ENCODE measurements at places on chromosomes 13 and 19.
A peak's percentile ranks its signal among the peaks of the same experiment; 100 is the strongest.

- H3K36me3 ChIP-seq = peaks cover 17% of the 10 kb centered on the region
- no peak for DNase-seq
- no peak overlapping the region for H3K27ac ChIP-seq
- no peak overlapping the region for H3K4me3 ChIP-seq
These were observed 68.9 kb downstream of the PEX11G start for GRCh38 chr19:7419777-7420439.

- H3K36me3 ChIP-seq = no peaks in the 10 kb centered on the region
- no peak overlapping the region for H3K27ac ChIP-seq
- no peak overlapping the region for H3K4me3 ChIP-seq
- no peak for DNase-seq
- H3K4me1 ChIP-seq = no peaks in the 10 kb centered on the region
These were observed 1518.2 kb upstream of the PCDH20 start for GRCh38 chr13:62933809-62934208.

DNA sequence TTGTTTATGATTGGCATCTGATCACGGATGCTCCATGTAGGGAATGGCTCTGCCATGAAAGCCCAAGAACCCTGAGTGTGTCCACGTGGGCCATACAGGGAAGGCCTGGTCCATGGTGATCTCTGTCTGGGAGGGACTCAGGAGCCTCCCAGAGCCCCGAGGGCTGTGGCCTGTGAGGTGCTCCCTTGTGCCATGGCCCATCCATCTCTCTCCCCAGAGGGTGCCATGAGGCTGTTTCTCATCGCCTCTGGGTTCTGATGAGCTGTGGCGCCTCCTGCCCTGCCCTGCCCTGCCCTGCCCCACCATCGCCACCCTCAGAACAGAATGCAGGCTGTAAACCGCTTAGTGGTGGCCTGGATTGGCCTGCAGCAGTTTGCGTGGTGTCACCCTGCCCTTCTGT, 83.1 kb downstream of the ATP11A start:
- DNase-seq = no peak
- peaks cover 10% of the 10 kb centered on the region for H3K4me1 ChIP-seq
- no peak overlapping the region for H3K4me3 ChIP-seq

- no peak overlapping the region for H3K4me3 ChIP-seq
- H3K27me3 ChIP-seq = peaks cover 2% of the 10 kb centered on the region
- no peak for DNase-seq
- no peaks in the 10 kb centered on the region for H3K36me3 ChIP-seq
- H3K4me1 ChIP-seq = no peaks in the 10 kb centered on the region
These were observed 41.1 kb downstream of the SERP2 start for GRCh38 chr13:44414716-44415115.

GRCh38 chr19:43457809-43458208, 7.6 kb downstream of the LYPD3 start:
- no peaks in the 10 kb centered on the region for H3K27me3 ChIP-seq
- H3K4me3 ChIP-seq = no peak overlapping the region
- H3K27ac ChIP-seq = no peak overlapping the region
- H3K4me1 ChIP-seq = peaks cover 11% of the 10 kb centered on the region
- no peak for DNase-seq

- H3K4me1 ChIP-seq = no peaks in the 10 kb centered on the region
- no peak overlapping the region for H3K27ac ChIP-seq
- H3K27me3 ChIP-seq = no peaks in the 10 kb centered on the region
- H3K36me3 ChIP-seq = no peaks in the 10 kb centered on the region
- DNase-seq = no peak
- H3K4me3 ChIP-seq = no peak overlapping the region
These were observed 34.4 kb downstream of the PEPD start for GRCh38 chr19:33486936-33487811.

DNA sequence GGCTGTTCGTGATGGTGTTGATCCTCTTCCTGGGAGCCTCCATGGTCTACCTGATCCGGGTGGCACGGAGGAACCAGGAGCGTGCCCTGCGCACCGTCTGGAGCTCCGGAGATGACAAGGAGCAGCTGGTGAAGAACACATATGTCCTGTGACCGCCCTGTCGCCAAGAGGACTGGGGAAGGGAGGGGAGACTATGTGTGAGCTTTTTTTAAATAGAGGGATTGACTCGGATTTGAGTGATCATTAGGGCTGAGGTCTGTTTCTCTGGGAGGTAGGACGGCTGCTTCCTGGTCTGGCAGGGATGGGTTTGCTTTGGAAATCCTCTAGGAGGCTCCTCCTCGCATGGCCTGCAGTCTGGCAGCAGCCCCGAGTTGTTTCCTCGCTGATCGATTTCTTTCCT, 12.2 kb upstream of the C19orf33 start:
- H3K27ac ChIP-seq = peak overlapping the region; percentile 30
- no peak for DNase-seq
- H3K4me3 ChIP-seq = no peak overlapping the region
- H3K27me3 ChIP-seq = no peaks in the 10 kb centered on the region
- no peaks in the 10 kb centered on the region for H3K4me1 ChIP-seq
- no peaks in the 10 kb centered on the region for H3K36me3 ChIP-seq

DNA sequence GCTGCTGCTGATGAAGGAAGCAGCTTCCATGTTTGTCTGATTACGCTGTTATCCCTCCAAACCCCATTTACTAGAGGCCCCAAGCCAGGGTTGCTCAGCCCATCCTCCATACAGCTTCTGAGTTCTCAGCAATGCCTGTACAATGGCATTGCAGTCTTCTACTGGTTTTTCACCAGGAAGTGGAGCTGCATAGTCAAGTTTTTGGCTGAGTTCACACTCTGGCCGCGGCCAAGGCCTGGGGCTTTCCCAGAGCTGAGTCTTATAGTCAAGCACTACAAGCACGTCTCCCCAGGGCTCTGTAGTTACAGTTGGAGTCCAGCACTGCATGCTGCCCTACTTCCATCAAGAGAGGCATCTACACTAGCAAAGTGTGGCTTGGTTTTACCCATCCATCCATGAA, 182.5 kb downstream of the POU4F1 start:
- H3K36me3 ChIP-seq = no peaks in the 10 kb centered on the region
- H3K27ac ChIP-seq = no peak overlapping the region
- no peak overlapping the region for H3K4me3 ChIP-seq
- no peaks in the 10 kb centered on the region for H3K4me1 ChIP-seq

- peak overlapping the region; percentile 78 for H3K4me3 ChIP-seq
- H3K4me1 ChIP-seq = peaks cover 9% of the 10 kb centered on the region
- peaks cover 2% of the 10 kb centered on the region for H3K36me3 ChIP-seq
- peak overlapping the region; percentile 84 for H3K27ac ChIP-seq
- DNase-seq = no peak
- no peaks in the 10 kb centered on the region for H3K27me3 ChIP-seq
These were observed 64.6 kb upstream of the RAP2A start for GRCh38 chr13:97369261-97369893.

DNA sequence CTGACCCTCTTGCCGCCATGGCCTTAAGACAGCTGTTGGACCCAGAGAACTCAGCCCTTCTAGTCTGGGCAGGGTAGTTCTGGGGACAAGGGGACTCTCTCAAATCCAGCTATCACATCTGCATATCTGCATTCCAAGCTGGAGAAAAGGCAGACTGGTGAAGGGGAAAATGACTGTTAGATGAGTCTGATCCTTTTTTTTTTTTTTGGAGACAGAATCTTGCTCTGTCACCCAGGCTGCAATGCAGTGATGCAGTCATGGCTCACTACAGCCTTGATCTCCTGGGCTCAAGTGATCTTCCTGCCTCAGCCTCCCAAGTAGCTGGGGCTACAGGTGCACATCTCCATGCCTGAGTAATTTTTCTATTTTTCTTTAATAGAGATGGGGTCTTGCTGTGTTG, 114.3 kb downstream of the SIPA1L3 start:
- no peak overlapping the region for H3K27ac ChIP-seq
- no peaks in the 10 kb centered on the region for H3K4me1 ChIP-seq
- H3K4me3 ChIP-seq = no peak overlapping the region
- H3K27me3 ChIP-seq = no peaks in the 10 kb centered on the region

DNA sequence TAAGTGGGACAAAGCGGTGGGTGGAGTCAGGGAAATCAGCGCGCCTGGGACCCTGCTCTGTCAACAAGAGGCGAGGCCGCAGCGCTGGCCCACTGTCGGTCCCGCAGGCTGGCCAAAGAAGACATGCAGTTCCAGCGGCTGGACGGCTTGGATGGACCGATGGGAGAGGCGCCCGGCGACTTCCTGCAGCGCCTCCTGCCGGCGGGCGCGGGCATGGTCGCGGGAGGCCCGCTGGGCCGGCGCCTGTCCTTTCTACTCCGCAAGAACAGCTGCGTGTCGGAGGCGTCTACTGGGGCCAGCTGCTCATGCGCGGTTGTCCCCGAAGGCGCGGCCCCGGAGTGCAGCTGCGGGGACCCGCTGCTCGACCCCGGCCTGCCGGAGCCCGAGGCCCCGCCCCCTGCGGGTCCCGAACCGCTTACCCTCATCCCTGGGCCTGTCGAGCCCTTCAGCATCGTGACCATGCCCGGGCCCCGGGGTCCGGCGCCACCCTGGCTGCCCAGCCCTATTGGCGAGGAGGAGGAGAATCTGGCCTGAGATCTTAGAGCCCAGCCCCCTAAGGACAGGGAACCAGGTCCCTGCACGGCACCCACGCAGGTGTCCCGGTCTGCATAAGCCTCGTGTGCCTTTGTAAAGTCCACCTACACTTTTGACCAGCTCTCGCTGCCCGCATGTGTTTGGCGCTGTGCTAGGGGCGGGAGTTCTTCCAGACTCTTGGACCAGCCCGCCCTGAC, 6.1 kb downstream of the BEST2 start:
- H3K4me3 ChIP-seq = peak overlapping the region; percentile 31
- H3K27ac ChIP-seq = no peak overlapping the region
- peaks cover 11% of the 10 kb centered on the region for H3K4me1 ChIP-seq
- peaks cover 5% of the 10 kb centered on the region for H3K27me3 ChIP-seq
- DNase-seq = peak; percentile 72

- no peaks in the 10 kb centered on the region for H3K27me3 ChIP-seq
- DNase-seq = no peak
- no peak overlapping the region for H3K4me3 ChIP-seq
- H3K36me3 ChIP-seq = no peaks in the 10 kb centered on the region
- no peak overlapping the region for H3K27ac ChIP-seq
These were observed 490.8 kb downstream of the RFC3 start for GRCh38 chr13:34308725-34309124.

- peaks cover 32% of the 10 kb centered on the region for H3K4me1 ChIP-seq
- peak overlapping the region; percentile 84 for H3K27ac ChIP-seq
- peak; percentile 60 for DNase-seq
- H3K4me3 ChIP-seq = peak overlapping the region; percentile 76
These were observed 619 bp downstream of the MED16 start for GRCh38 chr19:892243-892893.

DNA sequence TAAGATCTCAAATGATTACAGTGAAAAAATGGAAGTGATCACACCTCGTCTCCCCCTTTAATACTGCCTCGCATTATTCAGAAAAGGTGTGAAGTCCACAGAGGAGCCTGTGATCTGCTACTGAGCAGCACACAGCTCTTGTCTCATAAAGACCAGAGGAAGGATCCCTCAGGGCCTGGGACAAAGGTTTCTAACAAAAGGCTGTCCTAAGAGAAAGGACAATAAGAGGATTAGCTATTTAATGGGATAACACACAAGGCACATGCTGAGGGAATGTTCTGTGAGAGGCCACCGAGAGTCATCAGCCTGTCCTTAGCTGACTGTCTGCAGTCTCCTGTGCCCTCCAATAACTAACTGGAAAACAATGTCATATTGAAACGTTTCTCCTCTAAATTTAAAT, 26.7 kb downstream of the EBPL start:
- no peaks in the 10 kb centered on the region for H3K4me1 ChIP-seq
- H3K27me3 ChIP-seq = no peaks in the 10 kb centered on the region
- peaks cover 18% of the 10 kb centered on the region for H3K36me3 ChIP-seq
- no peak overlapping the region for H3K4me3 ChIP-seq

DNA sequence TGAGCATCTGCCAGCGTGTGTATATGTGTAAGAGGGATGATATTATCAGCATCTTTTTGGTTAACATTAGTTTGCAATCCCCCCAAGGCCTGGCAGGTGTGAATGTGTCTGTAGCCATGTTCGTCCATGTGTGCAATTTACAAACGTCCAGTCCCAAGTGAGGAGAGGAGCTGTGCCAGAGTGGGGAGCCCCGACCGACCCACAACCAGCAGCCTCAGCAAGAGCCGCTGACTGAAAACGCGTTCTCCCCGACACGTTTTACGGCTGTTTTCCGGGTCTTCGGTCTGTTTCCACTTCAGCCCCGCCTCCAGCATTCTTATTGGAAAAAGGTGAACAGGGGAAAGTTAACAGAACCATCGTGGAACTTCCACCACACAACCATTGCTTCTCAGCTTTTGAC, 119.1 kb upstream of the SOX1 start:
- no peaks in the 10 kb centered on the region for H3K36me3 ChIP-seq
- H3K27me3 ChIP-seq = no peaks in the 10 kb centered on the region
- DNase-seq = no peak
- H3K4me1 ChIP-seq = no peaks in the 10 kb centered on the region
- no peak overlapping the region for H3K4me3 ChIP-seq
- H3K27ac ChIP-seq = no peak overlapping the region

DNA sequence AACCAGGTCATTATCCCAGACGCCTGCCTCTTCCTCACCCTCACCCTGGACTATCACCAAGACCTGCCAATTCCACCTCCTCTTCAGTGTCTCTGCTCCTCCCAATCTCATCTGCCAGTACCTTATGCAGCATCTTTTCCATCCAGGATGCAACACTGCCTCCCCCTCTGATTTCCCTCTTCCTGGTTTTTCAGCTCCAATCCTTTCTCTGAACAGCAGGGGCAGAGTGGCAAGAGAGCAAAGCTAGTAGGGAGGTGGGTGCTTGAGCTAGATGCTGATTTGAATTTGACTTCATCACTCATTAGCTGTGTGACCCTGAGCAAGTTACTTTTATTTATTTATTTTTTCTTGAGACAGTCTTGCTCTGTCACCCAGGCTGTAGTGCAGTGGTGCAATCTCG, 25.6 kb upstream of the CABP5 start:
- no peak overlapping the region for H3K27ac ChIP-seq
- no peaks in the 10 kb centered on the region for H3K36me3 ChIP-seq
- H3K4me1 ChIP-seq = no peaks in the 10 kb centered on the region
- peaks cover 1% of the 10 kb centered on the region for H3K27me3 ChIP-seq
- DNase-seq = no peak
- H3K4me3 ChIP-seq = no peak overlapping the region

GRCh38 chr13:32590266-32590665, 4.0 kb downstream of the PDS5B start:
- peaks cover 16% of the 10 kb centered on the region for H3K36me3 ChIP-seq
- no peak overlapping the region for H3K27ac ChIP-seq
- no peak for DNase-seq
- peaks cover 2% of the 10 kb centered on the region for H3K27me3 ChIP-seq

GRCh38 chr13:37369616-37370015, 229.0 kb downstream of the POSTN start:
- H3K4me3 ChIP-seq = no peak overlapping the region
- H3K27me3 ChIP-seq = no peaks in the 10 kb centered on the region
- DNase-seq = no peak
- H3K27ac ChIP-seq = no peak overlapping the region
- H3K4me1 ChIP-seq = no peaks in the 10 kb centered on the region
- no peaks in the 10 kb centered on the region for H3K36me3 ChIP-seq

GRCh38 chr19:11299946-11300810, 4.2 kb downstream of the TSPAN16 start:
- DNase-seq = no peak
- H3K4me3 ChIP-seq = no peak overlapping the region
- H3K36me3 ChIP-seq = no peaks in the 10 kb centered on the region
- no peaks in the 10 kb centered on the region for H3K4me1 ChIP-seq
- H3K27me3 ChIP-seq = peaks cover 13% of the 10 kb centered on the region
- H3K27ac ChIP-seq = no peak overlapping the region

- peak; percentile 54 for DNase-seq
- no peaks in the 10 kb centered on the region for H3K27me3 ChIP-seq
- peak overlapping the region; percentile 81 for H3K4me3 ChIP-seq
- peaks cover 28% of the 10 kb centered on the region for H3K4me1 ChIP-seq
- peak overlapping the region; percentile 75 for H3K27ac ChIP-seq
These were observed 575 bp downstream of the SHFL start for GRCh38 chr19:10086591-10087192.

All from activated CD8-positive, alpha-beta T cell treated with anti-CD3 and anti-CD28 coated beads, Interleukin-2, amount 10 ng/mL, durations not matched to agents 7 days and 5 days (primary cell).